HAP-1 (cell line): ENCODE measurements at places on chromosomes 4 and X.

DNA sequence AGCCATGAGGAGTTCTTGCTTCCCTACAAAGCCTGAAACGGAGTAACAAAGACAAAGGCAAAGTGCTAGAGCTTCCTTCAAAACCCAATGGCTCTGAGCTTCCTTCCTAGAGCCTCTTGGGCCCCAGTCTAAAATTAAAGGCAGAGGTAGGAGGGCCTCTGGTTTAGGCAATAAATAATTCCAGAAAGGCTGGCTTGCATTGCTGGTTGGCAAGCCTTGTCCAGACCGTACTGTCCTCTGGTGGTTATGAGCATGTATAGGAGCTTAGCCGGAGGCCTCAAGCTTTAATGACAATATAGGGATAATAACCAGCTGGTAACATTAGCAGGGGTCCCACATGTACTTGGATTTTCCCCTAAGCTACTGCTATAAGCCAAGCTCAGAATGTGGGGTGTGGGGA lies 237.3 kb downstream of the AR start:
- no peak for DNase-seq

- DNase-seq, result no peak
Measured at GRCh38 chrX:151178746-151179145, 2.4 kb downstream of the GPR50 start.

DNA sequence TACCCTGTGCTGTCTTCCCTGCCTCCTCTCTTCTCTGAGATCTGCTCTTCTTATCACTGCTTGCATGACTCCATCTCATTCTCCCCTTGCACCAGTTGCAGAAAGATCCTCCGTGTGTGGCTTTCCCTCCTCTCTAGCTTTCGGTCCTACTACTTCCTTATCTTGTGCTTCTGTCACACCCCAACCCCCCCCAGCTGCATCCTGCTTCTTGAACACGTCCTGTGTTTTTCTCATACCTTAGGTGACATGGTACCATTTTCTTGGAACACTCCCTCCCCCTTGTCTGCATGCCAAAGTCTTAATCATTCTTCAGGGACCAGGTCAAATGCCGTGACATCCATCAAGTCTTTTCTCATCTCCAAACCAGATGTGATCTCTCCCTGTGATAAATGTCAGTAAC lies 46.4 kb downstream of the FHL1 start:
- DNase-seq, result no peak

DNA sequence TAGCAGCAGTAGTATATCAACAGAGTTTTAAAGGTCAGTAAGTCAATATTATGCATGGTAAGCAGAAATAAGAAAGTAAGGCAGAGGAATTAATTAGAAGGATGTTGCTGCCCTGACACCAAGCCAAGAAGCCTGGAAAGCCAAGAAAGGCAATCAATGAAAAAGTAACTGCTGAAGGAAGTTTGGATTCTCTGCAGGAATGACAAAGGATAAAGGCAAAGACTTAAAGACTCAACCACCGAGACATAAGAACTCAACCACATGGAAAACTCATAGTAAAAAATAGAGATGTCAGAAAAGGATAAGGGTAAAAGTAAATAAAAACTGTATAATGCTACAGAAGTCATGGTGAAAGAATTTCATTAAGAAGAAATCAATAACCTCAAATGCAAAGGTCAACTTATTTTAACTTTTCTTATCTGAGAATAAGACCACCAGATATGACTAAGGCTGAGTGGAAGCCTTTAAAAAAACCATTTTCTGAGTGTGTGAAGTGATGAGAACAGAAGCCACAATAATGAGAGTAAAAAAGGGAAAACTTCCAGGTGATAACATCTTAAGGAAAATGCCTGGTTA lies 55.2 kb downstream of the NEK1 start:
- DNase-seq, result no peak

DNA sequence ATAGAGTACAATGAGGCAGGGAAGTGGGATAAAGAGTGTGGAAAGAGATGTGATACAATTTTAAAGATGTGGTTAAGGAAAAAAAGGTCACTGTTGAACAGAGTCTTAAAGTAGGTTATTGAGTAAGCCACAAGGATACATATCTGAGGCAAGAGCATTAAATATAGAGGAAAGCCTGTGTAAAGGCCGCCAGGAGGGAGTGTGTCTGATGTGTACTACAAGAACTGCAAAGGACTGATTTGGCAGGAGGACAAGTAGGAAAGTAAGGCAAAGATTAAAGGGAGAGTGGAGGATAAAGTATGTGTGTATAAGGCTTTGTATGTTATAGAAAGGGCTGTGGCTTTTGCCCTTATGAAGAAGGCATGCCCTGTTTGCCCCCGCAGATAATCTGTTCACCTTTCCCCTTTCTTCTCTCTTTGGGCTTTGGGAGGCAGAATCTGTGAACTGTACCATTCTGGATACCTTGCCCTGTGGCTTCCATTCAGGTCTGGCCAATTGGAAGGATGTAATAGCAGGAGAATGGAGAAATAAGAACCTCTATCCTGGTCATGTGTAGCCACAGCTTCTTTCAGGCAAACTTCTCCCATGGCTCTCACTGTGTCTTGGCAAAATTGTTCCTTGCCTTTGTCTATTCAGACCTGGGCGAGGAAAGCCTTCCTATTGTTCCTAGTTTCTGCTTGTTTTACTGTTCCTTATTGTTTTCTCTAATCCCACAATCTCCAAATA lies 68.9 kb upstream of the FAM47B start:
- peak; percentile 7 for DNase-seq

DNA sequence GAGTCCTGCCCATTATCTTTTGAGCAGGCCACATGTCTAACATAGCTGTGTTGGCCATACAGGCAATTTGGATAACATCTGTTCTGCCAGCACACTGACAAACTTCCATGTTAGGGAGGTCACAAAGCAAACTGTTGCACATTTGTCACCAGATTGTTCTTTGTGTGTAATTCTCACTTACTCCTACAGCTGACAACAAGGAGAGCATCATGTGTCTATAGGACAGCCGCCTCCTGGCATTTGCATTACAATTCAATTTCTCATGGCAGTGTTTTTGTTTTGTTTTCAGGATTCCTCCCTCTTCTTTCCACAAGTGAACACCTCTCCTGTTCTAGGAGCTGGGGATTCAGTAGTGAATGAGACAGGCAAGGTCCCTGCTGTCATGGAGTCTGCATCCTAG lies 94.3 kb upstream of the LEF1 start:
- DNase-seq, result no peak

- no peak for DNase-seq
Measured at GRCh38 chr4:499567-499966, 557 bp downstream of the PIGG start.

DNA sequence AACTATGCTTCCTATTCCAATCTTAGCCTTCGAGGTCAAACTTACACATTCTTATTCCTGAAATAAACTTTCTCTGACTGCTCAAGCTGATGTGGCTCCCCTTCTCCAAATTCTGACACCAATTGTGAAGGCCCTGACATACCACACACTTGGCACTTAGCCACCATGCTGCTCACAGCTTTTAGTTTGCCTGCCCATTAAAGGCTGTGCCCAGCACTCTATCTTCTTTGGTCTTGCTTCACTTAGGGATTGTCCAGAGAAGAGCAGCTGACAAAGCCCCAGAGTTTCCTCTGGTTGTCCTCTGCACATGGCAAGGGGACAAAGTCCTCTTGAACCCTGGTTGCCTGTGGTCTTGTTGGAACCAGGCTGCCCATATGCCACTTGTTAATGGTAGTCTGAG lies 126.1 kb downstream of the ARHGEF9 start:
- DNase-seq, result no peak

- no peak for DNase-seq
Measured at GRCh38 chrX:53738370-53738906, 51.9 kb upstream of the HUWE1 start.

DNA sequence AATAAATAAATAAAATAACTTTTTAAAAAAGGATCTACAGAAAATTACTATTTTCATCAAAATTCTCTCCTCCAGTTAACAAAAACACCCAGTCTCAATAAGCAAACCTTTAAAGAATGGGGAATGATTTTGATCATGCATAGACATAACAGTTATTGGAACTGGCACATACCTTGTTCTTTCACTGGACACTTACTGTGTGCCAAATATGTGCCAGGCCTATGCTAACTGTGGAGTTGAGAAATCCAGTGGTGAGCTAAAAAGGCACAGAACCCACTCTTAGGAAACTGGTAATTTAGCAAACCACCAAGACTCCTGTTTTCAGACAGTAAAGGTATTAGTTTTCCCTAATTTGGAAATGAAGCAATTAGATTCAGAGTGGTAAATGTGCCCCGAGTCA lies 39.1 kb downstream of the CLOCK start:
- DNase-seq, result no peak

- no peak for DNase-seq
Measured at GRCh38 chr4:925171-925570, 6.9 kb downstream of the GAK start.

DNA sequence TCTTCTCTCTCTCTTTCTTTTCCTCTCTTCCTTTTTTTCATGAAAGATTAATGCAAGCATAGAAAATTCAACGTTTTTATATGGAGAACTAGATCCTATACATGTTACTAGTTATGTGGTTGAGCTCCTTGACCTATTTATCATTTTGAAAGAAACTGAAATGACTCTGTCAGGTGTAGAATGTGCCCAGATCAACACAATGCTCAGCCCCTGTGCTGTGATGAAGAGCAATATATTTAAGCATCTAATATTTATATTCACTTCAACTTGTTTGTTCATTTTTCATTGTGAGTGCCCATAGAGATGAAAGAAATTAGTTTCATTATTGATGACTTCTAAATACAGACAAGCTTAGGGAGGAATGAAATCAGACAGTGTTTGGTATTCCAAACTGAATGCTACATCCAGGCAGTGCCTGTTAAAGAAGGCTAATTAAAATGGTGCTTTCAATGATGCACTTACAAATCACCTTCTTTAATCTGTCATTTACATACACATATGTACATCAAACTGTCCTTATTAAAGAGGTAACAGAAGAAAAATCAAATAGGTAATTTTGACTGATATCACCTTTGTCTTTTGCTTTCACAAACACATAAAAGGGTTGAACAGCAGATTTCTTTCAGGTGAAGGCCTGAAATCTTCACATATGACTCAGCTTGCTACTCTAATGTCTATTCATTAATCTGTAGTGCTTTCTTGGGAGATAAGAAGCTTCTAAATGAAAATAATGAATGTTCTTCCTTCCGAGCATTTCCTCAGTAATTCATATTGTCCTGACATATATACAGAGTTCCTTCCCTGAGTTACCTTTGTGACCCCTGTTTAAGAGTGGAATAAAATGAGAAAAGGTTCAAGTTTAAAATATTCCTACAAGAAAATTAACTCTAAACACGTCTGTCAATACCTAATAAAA lies 915.9 kb downstream of the PDHA2 start:
- no peak for DNase-seq

- no peak for DNase-seq
Measured at GRCh38 chr4:187309456-187309855, 585.8 kb upstream of the FAT1 start.

DNA sequence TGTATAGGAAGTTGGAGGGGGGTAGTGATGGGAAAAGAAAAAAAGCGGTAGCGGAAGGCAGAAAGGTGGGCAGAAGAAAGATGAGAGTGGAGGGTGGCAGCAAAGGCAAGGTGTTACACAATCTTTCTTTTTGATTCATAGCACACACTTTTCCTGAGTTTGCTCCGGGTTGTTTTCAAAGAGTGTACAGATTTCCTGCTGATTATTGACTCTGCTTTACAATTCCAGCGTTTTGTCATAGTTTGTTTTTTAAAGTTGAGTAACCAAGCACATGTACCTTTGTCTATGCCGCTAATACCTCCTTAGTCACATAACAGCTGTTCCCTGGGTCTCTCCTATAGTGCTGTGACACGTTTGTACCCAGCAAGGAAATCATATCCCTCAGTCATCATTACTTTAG lies 50.3 kb downstream of the AGA start:
- no peak for DNase-seq

GRCh38 chr4:151319490-151319889 lies 5.9 kb downstream of the SH3D19 start:
- DNase-seq, result no peak

DNA sequence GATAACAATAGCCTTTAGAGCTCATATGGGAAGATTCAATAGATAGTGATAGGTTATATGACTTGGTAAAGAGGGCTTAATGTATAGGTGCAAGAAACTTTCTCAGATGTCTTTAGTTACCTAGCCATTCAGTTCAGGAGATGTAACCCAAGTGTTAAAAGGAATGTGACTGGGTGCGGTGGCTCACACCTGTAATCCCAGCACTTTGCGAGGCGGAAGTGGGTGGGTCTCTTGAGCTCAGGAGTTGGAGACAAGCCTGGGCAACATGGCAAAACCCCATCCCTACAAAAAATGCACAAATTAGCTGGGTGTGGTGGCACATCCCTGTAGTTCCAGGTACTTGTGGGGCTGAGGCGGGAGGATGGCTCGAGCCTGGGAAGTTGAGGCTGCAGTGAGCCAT lies 7.9 kb downstream of the TET2 start:
- DNase-seq, result no peak

GRCh38 chr4:86376850-86377249 lies 17.0 kb upstream of the MAPK10 start:
- peak; percentile 50 for DNase-seq

GRCh38 chrX:45434231-45434630 lies 233.6 kb upstream of the DIPK2B start:
- no peak for DNase-seq

GRCh38 chrX:138664466-138664865 lies 47.1 kb downstream of the FGF13 start:
- no peak for DNase-seq

DNA sequence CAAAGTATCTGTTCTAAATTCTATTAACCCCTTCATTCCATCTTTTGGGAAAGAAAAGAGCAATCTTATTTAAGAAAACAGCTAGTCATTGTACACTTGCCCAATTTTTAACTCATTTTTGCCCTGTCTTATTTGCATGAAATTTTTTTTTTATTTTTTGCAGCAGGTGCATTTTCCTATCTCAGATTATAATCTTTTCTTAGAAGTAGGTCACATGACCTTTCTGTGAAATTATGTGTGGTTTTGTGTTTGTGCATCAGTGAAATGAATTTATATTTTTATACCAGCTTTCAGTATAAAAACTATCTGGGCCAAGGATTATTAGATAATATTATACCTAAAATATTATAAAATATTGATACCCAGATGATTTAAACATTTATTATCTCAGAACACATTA lies 145.6 kb downstream of the INPP4B start:
- no peak for DNase-seq

- peak; percentile 44 for DNase-seq
Measured at GRCh38 chr4:109701566-109702410, 1.5 kb downstream of the CASP6 start.

GRCh38 chr4:140374130-140374477 lies 658 bp downstream of the SCOC start:
- no peak for DNase-seq

GRCh38 chr4:1604706-1605205 lies 79.4 kb downstream of the FAM53A start:
- DNase-seq, result no peak

DNA sequence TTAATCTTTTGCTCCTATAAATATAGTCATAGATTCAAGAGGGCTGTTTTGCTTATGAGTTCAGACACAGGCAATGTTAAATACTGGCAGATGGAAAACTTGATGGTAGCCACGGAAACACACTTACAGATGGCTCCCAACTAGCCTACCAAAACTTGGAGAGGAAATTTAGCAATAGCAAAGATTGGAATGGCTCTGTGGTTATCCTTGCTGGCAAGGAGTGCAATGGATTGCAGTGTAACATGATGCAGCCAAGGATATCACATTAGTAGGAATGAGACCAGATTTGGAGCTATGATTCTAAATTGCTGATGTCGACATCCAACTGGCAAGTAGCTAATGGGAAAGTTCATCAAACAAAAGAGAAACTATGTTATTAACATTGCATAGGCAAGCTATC lies 791.0 kb upstream of the DIAPH2 start:
- no peak for DNase-seq
